CD8-positive, alpha-beta memory T cell (primary cell): ENCODE measurements at places on chromosomes 13 and 19.
A peak's percentile ranks its signal among the peaks of the same experiment; 100 is the strongest.

DNA sequence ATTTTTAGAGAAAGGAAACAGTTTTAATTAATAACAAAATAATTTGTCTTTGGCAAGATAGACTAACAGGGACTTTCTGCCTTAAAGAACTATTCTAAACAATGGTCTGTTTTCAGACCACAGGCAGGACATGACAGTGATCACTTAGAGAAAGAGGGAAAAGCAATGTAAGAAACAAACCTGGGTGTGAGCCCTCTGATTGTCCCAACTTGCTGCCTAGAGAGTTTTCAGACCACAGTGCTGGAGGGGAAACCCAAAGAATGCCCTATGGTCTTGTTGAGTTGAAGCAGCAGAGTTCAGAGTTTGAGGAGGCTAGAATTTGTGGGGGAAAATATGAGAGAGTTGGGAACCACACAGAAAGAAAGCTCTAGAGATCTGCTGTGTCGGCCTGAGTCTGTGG, 38.1 kb downstream of the DGKH start:
- DNase-seq: no peak

- no peak for DNase-seq
Measured at GRCh38 chr13:94254737-94255136, 224.7 kb downstream of the DCT start.

DNA sequence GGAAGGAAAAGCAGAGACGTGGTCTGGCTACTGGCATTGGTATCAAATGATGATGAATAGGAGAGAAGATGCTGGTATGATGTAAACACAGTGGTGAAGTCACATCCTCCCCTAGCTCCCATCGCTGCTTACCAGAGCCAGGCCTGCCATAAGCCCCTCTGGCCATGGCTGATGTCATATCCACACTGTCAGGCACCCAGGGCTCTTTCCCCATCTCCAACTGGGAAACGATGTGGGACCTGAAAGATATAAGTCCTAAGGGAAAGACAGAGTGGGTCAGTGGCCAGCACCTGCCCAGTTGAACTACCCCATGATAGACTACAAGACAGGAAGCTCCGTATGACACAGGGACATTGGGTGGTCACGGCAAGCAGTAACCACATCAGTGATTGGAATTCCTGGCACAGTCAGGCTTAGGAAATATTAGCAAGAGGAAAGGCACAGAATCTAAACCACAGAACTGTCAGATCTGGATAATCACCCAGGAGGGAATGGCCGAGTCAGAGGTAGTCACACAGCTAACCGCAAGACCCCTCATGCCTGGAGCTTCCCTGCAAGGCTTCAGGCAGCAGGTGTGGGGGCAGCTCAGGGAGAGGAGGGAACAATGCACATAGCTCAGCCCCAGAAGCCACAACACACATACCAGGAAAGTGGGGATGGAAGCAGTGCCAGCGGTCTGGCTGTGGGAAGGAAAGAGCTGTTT, 3.8 kb downstream of the ZNF792 start:
- DNase-seq: no peak

DNA sequence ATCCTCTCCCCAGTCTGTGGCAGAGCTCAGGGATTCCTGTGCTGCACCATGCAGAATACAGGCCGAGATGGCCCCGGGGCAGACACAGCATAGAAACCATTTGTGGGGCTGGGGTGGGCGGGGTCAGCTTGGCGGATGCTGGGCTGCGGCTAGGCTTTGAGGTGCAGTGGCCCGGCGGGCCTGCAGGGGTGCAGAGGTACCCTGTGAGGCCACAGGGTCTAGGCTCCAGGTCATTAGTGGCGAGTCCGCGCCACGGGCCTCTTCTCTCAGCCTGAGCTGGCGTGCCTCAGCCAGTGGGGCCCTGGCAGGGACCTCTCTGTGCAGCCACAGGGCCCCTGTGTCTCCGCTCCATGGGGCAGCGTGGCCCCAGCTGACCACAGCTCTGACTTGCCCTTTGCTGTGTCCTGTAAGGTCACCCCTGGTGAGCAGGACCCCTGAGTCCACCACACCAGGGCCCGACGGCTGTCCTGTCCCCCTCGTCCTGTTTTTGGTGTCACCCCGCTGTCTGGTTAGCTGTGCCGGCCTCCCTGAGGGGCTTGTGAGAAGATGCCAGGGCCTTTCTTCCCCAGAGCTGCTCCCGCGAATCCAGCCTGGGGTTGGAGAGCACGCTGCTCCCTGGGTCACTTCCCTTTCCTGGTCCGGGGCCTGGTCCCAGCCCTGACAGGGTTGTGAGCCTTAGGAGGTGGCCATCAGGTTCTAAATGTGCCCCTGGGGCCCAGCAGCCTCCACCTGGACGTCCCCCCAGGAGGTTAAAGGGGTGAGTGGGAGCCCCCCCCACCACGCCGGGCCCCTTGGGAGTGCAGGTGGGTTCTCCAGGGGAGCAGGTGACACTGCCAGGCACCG, 12.1 kb downstream of the KDM4B start:
- no peak for DNase-seq

DNA sequence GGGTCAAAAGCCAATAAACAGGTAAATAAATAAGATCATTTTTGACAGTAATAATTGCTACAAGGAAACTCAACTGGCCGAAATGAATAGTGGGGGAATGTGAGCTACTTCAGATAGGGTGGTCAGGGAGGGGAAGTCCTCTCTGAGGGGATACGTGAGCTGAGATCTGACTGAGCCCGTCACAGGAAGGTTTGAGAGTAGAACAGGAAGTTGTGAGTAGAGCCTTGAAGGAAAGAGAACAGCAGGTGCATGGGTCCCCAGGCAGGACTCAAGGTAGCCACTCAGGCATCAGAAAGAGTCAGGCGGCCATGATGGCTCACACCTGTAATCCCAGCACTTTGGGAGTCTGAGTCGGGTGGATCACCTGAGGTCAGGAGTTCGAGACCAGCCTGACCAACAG, 6.3 kb downstream of the IRGQ start:
- DNase-seq: no peak

GRCh38 chr19:8001995-8002849, 3.2 kb downstream of the ELAVL1 start:
- DNase-seq: peak; percentile 70

- DNase-seq: no peak
Measured at GRCh38 chr19:45981350-45981749, 7.7 kb upstream of the NOVA2 start.

- DNase-seq: peak; percentile 72
Measured at GRCh38 chr19:19459707-19460251, 54.3 kb downstream of the GATAD2A start.

DNA sequence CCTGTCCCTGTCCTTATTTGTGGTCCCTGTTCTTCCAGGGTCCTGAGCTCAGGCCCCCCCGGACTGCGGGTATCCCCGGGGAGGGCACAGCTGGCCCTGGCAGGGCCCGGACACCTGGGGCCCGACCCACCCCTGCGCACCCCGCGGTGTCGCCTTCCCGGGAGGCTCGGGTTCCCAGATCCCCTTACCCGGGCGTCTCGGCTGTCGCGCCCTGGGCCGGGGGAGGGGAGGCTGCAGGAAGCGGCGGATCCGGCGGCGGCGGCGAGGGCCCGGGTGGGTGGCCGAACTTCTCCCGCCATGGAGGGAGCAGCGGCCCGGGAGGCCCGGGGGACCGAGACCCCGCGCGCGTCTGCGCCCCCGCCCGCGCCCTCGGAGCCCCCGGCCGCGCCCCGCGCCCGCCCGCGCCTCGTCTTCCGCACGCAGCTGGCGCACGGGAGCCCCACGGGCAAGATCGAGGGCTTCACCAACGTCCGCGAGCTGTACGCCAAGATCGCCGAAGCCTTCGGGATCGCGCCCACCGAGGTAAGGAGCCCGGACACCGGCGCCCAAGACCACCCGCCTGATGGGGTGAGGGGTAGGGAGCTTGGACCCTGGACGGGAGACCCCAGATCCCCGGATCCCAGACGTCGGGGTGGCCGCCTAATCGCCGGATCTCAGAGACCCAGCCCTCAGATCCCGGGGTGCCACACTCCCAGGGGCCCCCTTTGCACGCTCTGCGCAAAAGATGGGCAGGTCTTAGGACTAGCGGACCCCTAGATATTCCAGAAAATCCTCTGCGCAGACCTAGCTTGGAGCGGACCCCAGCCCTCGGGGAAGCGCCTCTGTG, at the start of gene GIPC3:
GIPC3 (plus strand) TSS at position 178 of the 826 bp plus-strand sequence; CDS start at position 298, 120 bp downstream.
- DNase-seq: no peak

DNA sequence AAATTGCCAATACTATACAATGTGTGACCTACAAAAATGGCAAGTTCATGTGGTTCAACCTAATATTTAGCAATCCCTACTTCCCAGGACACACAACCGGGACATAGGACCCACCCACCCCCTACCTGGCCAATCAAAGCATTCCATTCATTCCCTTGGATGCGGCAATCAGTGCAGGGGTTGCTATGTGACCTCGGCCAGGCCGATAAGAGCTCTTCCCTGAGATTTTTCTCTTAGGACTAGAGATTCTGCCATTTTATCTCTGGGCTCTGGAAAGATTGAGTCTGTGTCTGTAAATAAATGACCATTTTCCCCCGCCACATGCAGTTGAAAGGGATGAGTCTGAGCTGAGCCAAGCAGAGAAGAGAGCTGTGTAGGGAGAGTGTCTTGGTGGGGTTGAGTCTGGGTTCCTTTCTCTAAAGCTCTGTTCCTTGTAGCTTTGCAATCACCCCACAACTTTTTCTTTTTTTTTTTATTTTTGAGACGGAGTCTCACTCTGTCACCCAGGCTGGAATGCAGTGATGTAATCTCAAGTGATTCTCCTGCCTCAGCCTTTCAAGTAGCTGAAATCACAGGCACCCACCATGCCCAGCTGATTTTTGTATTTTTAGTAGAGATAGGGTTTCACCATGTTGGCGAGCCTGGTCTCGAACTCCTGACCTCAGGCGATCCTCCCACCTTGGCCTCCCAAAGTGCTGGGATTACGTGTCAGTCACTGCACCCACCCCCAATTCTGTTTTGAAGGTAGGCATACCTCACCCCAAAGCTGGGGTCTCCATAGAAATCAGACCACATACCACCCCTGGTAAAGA, 7.4 kb downstream of the IFNL1 start:
- DNase-seq: no peak

DNA sequence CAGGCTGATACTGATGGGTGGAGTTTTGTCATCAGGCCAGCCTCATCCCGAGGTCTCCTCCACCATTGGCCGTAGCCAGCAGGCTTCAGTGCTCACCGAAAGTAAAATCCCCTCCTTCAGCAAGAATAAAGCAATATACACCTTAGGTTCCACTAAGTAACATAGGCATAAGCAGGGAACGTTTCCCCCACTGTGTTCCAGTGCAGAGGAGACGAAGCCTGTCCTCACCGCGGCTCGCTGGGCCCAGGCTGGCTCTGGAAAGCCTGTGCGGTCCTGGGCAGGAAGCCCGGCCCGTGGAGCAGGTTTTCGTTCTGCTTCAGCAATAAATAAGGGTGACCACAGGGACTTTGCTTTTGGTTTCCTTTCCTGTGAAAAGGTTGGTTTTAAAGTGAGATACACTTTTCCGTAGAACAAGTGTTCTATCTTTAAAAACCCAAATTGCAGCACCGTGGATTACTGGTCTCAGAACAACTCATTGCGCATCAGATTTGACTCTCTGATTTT, 16.3 kb upstream of the TEX29 start:
- no peak for DNase-seq

GRCh38 chr13:108276060-108276459, 6.5 kb downstream of the TNFSF13B start:
- DNase-seq: no peak

GRCh38 chr19:18130523-18131242, 22.3 kb upstream of the PIK3R2 start:
- no peak for DNase-seq

- peak; percentile 99 for DNase-seq
Measured at GRCh38 chr19:16185123-16185767, at the start of gene FAM32A. FAM32A (plus strand) TSS chr19:16185410; CDS start chr19:16185443, 33 bp downstream.

DNA sequence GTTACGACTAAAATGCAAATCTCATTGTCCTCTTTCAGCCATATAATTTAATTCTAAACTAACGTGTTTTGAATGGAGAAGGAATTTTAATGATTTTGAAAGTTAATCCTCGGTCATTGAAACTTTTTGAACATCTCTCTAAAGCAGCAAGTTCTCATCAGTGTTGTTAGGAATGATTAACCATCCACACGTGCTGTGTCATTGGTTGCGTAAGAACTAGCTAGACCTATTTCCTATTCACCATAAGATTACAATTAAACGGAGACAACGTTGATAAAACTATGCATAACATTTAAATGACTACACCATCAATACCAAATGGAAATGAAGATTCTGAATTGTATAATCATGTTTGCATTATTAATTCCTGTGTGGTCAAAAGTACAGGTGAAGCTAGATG, 155.6 kb upstream of the IRS2 start:
- no peak for DNase-seq

DNA sequence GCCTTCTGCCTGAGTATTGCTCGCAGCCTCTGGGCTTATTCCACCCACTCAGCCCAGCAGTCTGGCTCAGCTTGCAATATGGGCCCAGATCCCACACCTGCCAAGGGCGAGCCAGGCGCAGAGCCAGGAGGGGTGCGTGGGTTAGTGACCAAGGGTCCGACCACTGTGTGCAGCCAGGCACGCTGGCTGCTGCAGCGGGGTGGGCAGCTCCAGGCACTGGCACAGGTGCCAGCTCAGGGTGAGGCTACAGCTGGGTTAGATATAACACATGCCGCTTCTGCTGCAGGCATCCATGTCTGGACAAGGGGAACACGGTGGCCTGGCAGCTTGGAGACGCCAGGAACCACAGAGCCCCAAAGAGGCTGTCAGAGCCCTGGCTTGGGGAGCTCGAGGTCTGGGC, 12.6 kb upstream of the URAD start:
- no peak for DNase-seq

DNA sequence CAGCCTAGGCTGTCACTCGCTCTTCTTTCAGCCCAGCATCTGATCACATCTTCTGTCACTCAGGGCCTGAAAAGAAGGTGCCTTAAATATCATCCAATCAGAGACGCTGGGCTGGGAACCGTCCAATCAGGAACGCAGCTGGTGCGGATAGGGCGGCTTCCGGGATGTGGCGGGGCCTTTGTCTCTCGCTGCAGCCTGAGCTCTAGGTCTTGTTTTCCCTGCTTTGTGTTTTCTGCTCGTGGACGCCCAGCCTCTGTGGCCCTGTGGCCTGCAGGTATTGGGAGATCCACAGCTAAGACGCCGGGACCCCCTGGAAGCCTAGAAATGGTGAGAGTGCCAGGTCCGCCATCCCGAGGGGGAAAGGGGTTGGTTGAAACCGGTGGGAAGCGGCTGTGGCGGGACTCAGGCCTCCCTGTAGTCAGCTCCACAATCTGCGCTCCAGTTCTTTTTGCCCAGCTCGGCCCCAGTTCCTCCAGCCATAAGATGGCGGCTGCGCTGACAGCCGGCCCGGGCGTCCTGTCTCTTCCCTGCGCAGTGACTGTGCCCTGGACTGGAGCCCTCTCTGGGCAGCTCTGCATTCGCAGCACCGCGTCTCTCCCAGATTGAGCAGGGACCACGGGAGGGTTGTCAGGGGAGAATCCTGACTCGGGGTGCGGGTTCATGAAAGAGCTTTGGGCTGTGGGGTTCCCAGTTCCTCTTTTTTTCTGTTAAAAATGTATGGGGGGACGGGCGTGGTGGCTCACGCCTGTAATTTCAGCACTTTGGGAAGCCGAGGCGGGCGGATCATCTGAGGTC, at the start of gene ZNF85:
ZNF85 (plus strand) TSS at position 175 of the 795 bp plus-strand sequence; CDS start at position 325, 150 bp downstream.
- DNase-seq: peak; percentile 83

GRCh38 chr19:15265850-15266248, 33.6 kb upstream of the EPHX3 start:
- DNase-seq: no peak
